ENCODE measurements at places on chromosomes 11 and 22.

DNA sequence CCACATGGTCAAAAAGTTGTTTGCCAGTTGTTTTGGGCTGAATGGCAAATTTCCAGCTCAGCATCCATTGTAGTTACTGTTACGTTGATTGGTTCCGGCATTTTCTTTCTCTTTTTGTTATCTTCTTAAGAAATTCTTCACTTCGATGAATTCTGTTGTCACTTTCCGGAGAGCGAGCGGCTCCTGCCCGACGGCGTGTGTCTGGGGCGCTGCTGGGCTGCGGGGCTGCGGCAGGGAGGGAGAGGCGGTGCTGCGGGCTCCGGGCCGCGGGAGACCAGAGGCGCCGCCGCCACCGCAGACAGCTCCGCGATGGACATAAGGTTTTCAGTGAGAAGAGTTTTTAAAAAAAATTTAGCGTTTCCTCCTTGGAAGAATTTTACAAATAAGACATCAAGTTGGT is 117.4 kb downstream of the RRM1 start:
- no peak for DNase-seq

DNA sequence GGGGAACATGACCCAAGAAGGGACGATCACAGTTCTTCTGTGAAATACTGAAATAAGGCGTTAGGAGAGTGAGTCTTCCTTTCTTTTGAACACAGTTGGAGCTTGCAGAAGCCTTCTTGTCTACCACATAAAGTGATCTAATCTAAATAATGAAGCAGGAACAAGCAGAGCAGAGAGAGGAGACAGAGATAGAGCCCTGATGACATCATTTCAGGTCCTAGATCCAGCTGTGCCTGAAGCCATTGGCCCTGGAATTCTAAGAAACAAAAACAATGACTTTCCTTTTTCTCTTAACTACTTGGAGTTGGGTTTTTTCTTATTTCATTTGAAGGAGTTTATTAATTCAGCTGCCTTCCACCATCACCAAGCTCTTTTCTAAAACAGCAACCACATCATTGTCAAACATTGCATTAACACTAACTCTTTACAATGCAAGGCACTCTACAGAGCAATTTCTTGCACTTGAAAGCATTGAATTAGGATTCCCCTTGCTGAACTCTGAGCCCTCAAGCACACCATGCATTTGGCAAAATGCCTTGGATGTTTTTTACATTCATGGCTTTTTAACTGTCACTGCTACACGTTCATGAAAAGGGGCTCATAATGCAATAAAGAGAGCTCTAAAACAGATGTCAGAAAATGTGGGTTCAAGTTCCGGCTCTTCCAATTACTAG is 117.2 kb upstream of the TIMP3 start:
- no peak for DNase-seq

DNA sequence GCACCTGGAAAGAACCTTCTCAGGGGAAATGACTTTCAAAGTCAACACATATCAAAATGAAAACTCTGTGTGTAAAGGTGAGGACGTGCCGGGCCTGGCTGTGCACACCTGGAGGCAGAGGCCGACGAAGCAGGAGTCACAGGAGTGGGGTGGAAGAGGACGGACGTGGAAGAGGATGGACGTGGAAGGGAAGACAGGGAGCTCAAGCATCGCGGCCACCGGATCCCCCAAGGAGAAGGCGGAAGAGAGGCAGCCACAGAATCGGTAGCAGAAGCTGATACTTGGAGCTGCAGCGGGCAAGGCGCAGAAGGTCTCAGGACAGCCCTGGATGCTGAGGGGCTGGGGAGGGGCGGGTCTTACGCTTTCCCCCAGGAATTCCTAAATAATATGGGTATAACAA is 519.8 kb downstream of the BRD1 start:
- no peak for DNase-seq

DNA sequence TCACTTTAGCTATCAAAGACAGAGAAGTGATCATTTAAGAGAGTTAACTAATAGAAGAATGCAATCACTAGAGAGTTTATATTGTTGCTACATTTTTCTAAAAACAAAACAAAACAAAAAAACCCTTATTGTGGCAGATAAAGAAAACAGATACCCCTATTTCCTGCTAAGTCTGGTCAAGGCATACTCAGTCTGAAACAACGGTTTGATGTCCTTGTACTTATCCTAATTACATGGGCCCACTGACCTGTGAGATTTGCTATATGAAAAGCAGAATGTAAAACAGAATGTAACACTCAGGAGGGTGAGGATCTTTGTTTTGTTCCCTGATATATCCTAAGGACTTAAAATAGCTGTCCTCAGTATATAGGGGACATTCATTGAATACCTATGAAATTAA is 24.6 kb downstream of the MAML2 start:
- DNase-seq, result no peak

DNA sequence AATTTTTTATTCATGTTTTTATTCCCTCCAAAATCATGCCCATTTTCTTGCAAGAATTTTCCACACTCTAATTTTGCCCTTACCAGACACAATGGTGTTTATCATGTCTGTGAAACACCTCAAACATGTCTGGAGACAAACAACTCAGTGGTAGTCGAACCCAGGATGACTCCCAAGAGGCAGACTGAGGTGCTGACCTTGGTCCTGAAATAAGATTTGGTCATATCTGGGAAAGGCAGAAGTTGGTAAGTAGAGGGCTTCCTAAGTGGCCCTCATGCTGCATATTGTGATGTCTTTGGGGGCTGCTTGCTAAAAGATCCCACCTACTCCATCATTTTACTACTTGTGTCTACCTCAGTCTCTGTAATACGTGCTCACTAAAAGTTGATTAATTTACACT is 369.4 kb upstream of the ISX start:
- DNase-seq, result no peak

- no peak for DNase-seq
These were observed 12.0 kb downstream of the UPK3A start for GRCh38 chr22:45296628-45297297.

DNA sequence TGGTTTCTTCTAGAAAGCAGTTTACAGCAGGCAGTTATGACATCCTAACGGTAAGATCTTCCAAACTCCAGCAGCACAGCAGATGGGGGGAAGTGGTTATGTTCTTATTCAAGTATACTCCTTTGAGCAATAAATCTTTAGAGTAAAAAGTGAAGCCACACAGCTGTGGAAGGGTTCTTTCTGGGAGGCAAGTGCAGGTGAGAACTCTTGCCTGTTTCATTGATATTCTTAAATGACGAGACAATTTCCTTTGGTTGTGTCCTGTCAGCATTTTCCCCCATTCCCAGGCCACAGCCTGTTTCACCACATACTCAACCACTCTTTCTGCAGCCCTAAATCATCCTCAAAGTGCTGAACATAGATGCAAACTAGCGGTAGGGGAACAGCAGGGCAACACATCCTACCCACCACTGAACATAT is 207.3 kb upstream of the MTNR1B start:
- DNase-seq, result no peak

- DNase-seq, result no peak
These were observed 195.7 kb downstream of the ADAMTS15 start for GRCh38 chr11:130644187-130644586.

DNA sequence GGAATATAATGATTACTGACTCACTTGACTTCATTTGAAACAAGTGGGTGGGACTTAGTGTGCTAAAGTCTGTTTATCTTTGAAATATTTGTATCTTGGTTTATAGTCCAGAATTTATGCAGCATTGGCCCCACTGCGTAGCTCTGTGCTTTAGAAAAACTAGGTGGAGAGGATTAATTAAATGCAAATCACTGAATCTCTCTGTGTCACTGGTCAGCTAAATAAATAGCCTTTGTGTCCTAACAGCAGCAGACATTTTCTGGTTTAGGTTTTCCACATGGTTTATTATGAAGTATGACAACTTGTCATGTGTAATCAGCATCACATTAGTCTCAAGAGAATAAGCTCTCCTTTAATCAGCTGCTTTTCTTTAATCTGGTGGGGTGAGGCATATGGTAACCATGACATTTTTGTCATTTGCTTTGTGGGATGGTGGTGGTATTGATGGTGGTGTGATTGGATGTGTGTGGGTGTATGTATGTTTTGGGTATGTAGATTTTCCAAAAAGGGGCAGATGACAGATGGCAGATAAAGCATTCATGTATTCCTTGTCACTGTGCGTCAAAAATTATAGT is 33.9 kb downstream of the BCL2L13 start:
- no peak for DNase-seq

DNA sequence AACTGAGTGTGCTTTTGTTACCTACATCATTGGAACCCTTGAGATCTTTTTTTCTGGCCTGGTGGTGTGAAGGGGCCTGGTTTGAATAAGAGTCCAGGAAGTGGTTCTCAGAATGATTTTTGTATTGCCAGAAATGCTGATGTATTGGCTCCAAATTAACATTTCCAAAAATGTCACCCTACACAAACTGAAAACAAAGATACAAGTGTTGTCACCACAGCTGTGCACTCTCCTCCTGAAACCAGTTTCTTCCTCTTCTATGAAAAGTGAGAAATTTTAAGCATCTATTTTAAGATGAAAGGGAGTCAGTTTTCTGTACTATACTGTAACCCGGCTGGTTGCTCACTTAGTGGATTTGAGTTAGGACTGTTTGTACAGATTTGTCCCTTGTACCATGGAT is 218.8 kb downstream of the PGR start:
- DNase-seq, result no peak

- no peak for DNase-seq
These were observed 69.0 kb downstream of the EFCAB6 start for GRCh38 chr22:43743131-43743530.

DNA sequence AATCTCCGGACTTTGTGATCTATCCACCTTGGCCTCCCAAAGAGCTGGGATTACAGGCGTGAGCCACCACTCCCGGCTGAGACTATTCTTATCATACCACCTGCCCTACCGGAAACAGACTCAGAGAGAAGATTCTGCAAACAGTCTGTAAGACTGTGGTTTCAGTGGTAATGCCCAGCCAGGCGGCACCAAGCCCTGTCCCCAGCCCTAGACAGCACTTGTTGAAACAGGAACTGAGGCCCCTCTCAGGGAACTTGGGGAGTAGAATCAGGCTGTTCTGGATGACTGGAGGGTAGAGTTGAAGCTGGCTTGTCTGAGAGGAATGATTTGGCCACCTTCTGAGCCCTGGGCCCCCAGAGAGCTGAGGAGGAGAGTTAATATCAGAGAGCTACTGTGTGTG is 1.3 kb upstream of the INSC start:
- DNase-seq, result no peak

DNA sequence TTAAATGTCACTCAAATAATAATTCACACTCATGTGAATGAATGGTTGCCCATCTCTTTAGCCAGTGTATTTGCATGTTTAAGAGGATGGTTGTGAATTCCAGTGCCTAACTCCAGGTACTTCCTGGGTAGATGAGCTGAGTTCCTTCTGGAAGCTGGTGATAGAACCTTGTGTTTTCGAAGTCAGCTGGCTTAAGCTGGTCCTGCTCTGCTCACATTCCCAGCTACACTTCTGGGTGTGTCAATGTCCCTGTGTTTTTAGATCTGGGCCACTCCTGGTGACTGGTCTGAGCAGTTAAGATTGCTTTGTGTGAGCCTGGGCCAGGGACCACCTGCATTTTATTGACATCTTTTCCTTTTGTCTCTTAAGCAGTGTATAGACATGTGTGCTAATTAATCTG is 10.6 kb downstream of the TEAD1 start:
- no peak for DNase-seq

GRCh38 chr11:119921571-119921970 is 192.6 kb upstream of the NECTIN1 start:
- DNase-seq, result no peak

- no peak for DNase-seq
These were observed 2.6 kb upstream of the LTO1 start for GRCh38 chr11:69677749-69678148.

- no peak for DNase-seq
These were observed 842 bp downstream of the ARFGAP2 start for GRCh38 chr11:47175746-47176327.

GRCh38 chr11:32435942-32436750 is 807 bp upstream of the WT1 start:
- DNase-seq, result no peak

DNA sequence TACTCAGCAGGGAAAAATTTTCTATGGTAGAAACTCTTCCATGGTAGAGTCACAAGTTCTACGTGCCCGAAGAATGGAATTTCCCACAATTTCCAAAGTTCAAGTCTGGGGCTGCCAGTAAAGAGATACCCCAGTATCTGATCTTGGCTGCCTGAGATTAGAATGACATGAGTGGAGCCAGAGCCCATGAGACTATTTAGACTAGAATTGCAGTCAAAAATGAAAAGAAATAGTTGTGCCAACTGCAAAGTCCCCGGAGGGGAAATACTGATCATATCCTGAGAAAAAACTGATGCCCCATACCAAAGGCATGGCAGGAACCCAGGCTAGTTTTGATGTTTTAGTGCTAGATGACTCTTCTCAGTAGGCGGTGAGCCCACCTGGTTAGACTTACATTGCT is 11.2 kb downstream of the MAJIN start:
- DNase-seq, result no peak

- peak; percentile 18 for DNase-seq
These were observed 328.3 kb downstream of the TBC1D22A start for GRCh38 chr22:47090591-47091245.

- no peak for DNase-seq
These were observed 7.8 kb upstream of the CD248 start for GRCh38 chr11:66324664-66325063.

- no peak for DNase-seq
These were observed 38.1 kb downstream of the NUMA1 start for GRCh38 chr11:72042064-72042745.

DNA sequence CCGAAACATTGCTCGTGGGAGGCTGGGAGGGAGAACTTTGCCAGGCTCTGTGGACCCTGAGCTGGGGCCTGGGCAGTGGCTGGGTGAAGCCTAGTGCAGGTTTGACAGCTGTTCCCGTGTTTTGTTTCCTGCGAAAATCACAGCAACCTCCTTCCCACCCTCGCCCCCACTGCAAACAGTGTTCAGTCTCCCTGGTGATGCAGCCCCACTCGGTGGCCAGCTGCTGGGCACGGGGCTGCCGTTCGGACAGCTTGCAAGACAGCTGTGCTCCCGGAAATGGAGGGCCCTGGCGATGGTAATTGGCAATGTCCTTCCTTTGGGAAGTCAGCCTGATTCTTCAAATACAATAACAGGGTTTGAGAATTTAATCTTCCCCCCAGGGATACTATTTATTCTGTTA is 10.4 kb upstream of the GAL start:
- DNase-seq, result no peak
